Mesenchymal stem cell (in vitro differentiated cells and primary cell): ENCODE measurements at places on chromosomes 1 and 21.

DNA sequence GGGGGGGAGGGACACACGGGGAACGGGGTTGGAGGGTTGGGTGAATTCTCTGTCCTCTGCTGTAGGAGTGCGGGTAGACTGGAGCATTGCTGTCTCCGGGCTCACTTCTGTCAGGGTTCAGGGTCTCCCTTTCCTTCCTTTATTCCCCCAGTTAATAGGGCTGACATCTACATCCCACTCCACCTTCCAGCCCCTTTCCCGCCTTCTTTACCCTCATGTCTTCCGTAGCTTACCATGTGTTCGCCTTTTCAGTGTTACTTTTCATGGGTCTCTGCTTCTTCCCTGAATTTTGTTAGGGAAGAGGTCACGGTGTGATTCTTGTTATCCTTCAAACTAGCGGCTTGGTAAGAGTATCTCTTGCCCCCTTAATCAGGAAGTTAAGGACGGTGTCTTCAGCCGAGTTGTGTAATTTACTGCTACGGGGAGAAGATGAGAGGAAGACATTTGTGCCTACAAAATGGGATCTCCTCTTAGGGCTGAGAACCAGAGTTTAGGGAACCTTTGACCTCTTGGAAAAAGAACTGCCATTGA is 917 bp downstream of the RAP1A start:
- DNase-seq = no peak

- no peak for DNase-seq
Observed at GRCh38 chr1:53378061-53378460, 50.2 kb upstream of the LRP8 start.

DNA sequence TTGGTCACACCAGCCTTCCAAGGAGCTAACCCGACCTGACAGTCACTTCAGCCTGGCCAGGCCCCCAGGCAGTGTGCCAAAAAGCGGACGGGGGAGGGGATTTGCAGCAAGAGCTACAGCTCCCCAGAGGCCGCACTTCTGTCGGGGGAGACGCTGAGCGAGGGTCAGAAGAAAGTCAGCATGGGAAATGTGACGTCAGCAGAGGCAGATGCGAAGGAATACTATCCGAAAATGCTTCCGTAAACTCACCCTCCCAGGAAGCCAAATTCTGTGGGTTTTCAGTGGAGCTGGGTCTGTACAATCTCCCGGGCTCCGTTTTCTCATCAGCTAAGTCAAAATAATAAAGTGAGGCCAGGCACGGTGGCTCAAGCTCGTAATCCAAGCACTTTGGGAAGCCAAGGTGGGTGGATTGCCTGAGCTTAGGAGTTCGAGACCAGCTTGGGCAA is 28.5 kb upstream of the ECE1 start:
- DNase-seq = peak; percentile 96

- DNase-seq = no peak
Observed at GRCh38 chr1:205186191-205186590, 25.3 kb downstream of the DSTYK start.

GRCh38 chr1:77506771-77507170 is 175.7 kb downstream of the ZZZ3 start:
- DNase-seq = no peak

- no peak for DNase-seq
Observed at GRCh38 chr21:37605006-37605405, 238.4 kb downstream of the DYRK1A start.

GRCh38 chr21:42544544-42544943 is 30.9 kb downstream of the SLC37A1 start:
- no peak for DNase-seq

DNA sequence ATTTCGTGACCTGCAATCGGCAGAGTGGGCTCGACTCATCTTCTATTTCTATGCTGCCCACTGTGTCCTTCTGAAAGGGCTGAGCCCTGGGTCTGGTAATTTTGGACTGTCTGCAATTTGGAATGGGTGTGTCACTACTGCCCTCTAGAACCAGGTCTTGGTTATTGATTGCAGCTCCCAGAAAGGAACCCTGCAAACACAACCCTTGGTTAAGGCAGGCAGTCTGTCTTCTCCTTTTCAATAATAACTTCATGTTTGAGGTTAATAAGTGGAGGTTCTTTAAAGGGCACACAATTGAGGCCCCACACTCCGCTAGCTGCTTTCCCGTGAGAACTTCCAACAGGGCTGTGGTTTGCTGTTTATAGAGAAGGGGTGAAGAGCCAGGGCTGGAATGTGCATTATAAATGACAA is 79.9 kb upstream of the LYST start:
- DNase-seq = peak; percentile 96

- no peak for DNase-seq
Observed at GRCh38 chr1:31227891-31228568, 11.7 kb downstream of the NKAIN1 start.

- peak; percentile 6 for DNase-seq
Observed at GRCh38 chr1:45456531-45456930, 34.4 kb downstream of the TESK2 start.

DNA sequence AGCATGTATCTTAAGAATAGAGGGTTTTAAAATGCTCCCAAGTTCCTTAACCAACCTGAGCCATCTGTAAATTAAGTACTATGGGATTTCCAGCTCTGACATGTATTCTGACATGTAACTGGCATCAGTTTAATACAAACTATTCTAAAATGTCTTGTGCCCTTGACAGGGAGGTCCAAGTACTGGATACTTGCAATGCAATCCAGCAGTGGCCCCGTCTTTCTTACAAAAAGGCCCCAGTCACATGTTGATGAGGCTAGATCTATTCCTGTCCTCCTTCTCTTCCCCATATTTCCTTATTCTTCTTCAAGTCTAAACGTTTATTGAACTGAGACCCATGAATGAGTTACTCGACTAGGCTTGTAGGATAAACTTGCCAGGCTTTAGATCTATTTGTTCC is 46.4 kb downstream of the MRPL39 start:
- DNase-seq = no peak

- DNase-seq = no peak
Observed at GRCh38 chr1:107900090-107900945, 64.7 kb downstream of the VAV3 start.

GRCh38 chr1:221071777-221072176 is 192.5 kb downstream of the HLX start:
- DNase-seq = no peak

- no peak for DNase-seq
Observed at GRCh38 chr1:232009741-232010140, 383.2 kb downstream of the DISC1 start.

DNA sequence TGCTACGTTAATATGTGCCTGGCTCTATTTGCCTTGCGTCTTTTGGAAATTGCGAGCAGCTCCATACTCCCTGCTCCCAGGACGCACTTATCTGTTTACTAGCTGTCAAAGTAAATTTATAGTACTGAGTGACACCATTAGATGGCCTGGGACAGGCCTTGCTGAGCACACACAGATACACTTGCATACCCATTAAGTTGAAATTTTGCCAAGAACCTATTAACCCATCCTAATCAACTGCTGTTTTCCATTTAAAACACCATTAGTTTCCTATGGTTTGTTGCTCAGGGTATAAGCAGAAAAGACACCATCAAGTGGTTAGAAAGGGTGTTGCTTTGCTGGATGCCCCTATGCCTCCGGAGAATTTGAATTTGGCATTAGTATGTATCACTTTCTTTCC is 187.3 kb downstream of the SLC44A5 start:
- DNase-seq = no peak

GRCh38 chr1:20108366-20109123 is 10.8 kb downstream of the PLA2G2D start:
- DNase-seq = no peak

- no peak for DNase-seq
Observed at GRCh38 chr1:236166041-236166440, 23.7 kb downstream of the GPR137B start.

GRCh38 chr1:64686828-64687724 is 57.8 kb upstream of the RAVER2 start:
- peak; percentile 84 for DNase-seq

- DNase-seq = no peak
Observed at GRCh38 chr1:1245178-1245816, 1.2 kb downstream of the C1QTNF12 start.

GRCh38 chr1:66779475-66780078 is 21.5 kb downstream of the INSL5 start:
- no peak for DNase-seq

- peak; percentile 57 for DNase-seq
Observed at GRCh38 chr1:25727635-25728286, 72.2 kb upstream of the SELENON start.

DNA sequence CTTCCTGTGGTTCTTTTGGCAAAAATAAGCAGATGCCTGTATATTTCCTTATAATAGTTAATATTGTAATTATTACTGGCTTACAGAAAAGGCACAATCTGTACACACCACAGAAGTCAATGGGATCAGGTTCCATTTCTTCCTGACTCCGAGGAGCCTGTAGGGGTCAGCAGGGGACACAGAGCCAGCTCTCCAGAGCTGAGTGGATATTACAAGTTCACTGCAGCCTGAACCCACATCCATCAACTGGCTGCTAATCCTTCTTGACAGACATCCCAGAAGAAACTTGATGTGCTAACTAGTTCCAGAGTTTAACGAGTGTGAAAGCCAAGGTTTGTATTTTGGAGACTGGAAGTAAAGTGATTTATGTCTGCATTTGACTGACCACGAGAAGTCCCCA is 203.8 kb downstream of the LMX1A start:
- no peak for DNase-seq

DNA sequence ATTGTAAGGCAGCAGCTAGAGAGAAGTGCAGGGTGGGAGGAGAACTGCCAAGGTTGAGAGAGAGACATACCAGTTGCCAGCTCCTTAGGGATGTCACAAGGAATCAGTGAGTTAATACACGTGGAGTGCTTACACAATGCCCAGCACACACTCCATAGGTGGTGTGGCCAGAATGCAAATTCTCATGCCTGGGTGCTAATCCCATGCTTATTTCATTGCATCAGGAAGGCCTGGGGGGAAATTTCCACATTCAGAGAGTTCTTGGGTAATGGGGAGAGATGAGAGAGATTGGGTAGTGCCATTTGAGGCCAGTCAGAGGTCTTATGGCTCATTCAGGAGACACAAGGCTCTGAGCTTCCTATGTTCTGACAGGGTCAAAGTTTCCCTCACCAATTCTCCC is 38.7 kb downstream of the GJA5 start:
- DNase-seq = peak; percentile 9

DNA sequence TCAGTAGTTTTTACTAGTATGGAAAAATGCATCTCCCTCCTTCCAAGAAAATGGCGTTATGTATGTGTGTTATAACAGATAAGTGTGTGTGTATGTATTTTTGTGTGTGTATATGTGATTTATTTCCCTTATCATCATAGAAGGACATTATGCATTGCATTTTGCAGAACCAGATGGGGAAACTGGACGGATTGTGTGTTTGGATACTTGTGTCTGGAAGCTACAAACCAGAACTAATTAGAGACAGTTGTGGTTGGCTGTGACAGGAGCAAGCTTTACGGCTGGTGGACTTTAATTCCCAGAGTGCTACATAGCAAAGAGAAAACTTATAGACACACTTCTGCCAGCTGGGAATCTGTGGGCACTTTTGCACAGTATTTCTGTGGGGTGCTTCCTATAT is 162.5 kb downstream of the RWDD3 start:
- no peak for DNase-seq

DNA sequence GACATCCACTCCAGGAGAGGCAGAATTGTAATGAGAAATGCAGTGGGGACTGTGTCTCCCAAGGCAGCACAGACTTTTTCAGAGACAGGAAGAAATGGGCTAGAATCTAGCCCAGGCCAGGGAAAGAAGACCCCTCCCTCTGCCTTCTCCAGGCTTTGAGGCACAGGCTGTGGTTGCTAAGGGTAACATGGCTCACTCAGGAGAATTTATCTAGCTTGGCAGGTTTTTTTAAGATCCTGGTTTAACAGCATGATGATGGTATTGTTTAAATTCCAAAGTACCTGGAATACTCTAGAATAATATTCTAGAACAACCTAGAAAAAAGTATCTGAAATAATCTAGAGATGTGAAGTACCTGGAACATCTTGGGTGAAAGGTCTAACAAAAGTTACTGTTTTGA is 125.6 kb downstream of the URB2 start:
- no peak for DNase-seq

DNA sequence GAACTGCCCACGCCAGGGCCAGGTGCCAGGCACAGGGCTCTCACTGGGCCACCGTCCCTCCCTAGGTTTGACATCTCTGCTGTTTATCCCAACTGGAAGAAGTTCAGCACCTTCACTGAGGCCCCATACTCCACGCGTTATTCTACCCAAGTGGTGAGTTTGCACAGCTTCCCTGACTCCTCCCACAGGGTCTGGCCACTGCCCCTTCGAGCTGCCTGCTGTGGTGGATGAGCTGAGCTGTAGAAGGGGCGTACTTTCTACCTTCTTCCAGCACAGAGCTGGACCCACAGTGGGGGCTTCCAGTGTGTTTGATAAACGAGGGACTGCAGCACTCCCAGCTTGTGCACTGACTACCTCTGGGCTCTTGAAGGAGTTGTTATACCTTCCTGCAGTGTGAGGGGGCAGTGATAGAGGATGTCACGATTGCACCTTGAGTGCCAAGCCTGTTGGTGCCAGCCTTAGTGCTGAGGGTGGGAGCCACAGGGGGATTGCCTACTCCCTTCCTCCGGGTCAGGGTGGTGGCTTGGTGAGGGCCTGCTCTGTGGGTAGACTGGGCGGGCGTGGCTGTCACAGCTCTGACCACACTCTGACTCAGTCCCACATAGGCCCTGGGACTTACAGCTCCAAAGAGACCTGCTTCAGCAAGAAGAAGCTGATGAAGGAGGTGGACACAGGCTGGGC is 5.9 kb upstream of the TTC22 start:
- no peak for DNase-seq

GRCh38 chr1:182355723-182356098 is 35.9 kb downstream of the GLUL start:
- DNase-seq = no peak

DNA sequence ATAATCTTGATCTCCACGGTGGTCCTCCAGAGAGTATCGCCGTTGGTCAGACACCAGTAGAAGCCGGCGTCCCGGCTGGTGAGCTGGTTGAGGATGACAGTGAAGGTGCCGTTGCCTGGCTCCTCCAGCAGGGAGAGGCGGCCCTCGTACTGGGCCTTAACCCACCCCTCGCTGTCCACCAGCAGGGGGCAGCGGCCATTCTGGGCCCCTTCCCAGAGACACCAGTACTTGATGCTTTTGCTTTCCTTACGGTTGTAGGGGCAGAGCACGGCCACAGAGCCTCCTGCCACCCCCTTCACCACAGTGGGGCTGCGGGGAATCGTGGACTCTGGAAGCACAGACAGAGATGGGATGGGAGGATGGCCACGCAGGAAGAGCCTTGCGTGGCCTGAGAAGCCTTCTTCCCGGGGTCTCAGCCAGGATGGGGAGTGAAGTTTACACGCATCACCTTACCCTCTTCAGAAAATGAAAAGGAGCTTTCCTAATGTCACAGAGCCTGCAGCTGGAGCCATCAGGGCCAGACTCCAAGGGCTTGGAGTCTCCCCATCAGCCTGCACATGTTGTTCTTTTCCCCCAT is 10.7 kb downstream of the PIGR start:
- peak; percentile 49 for DNase-seq

GRCh38 chr1:32701421-32701911 is 1.1 kb downstream of the SYNC start:
- DNase-seq = peak; percentile 49

GRCh38 chr1:213779228-213779627 is 208.5 kb upstream of the PROX1 start:
- DNase-seq = no peak

GRCh38 chr1:92482665-92483609 is 3.8 kb downstream of the GFI1 start:
- no peak for DNase-seq

GRCh38 chr1:153404768-153405167 is 11.6 kb upstream of the S100A7A start:
- DNase-seq = no peak

GRCh38 chr21:40846587-40847411 is at the start of gene DSCAM:
DSCAM (minus strand) TSS chr21:40847158; CDS start chr21:40846661, 497 bp downstream.
- no peak for DNase-seq

GRCh38 chr1:207968521-207969009 is 57.6 kb upstream of the CD34 start:
- DNase-seq = no peak
